CD4-positive, alpha-beta T cell treated with Interferon alpha-2 for 1 hour (primary cell): ENCODE measurements at places on chromosomes 5 and 9.

- no peak for DNase-seq
These were observed 164.4 kb upstream of the SLC12A2 start for GRCh38 chr5:127919006-127919796.

- DNase-seq = no peak
These were observed 1378.7 kb upstream of the C9orf72 start for GRCh38 chr9:28951945-28952344.

DNA sequence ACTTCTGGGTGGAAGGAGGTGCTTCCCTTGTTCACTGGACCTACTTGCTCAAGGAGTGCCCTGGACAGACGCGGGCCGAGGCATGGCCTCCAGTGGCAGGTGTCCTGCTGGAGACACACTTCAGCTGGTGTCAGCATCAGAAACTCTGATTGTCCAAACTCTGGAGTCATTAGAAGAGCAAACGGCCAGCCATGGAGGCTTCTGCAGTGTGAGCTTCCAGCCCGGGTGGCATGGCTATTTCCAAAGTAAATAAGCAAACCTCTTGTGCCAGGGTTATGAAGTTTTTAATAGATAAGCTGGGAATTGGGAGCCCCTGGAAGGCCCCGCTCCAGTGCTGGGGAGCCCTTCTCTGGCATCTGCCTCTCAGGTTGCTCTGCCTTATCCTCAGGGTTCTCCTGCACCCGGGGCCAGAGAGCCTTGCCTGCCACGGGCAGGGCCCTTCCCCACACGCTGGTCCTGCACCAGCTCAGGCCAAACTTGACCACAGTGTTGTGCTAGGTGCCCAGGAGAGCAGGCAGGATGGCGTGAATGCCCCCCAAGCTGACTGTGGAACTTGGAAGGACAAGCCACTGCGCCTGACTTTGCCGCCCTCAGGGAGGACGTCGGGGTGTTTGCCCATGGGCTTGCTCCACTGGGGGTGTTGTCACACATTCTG, 285.6 kb downstream of the GADD45G start:
- DNase-seq = no peak

DNA sequence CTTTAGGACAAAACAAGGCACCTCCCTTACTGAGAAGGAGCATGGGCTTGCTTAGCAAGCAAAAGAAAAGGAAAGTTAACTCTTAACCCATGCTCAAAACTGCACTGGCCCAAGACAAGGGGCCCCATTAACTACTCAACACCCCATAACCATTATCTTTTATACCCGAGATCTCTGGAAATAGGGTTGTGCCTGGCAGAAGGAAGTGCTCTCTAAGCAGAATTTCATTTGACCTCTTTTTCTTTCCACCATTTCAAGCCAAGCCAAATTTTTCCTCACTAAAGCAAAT, 167.2 kb downstream of the RASEF start:
- no peak for DNase-seq

DNA sequence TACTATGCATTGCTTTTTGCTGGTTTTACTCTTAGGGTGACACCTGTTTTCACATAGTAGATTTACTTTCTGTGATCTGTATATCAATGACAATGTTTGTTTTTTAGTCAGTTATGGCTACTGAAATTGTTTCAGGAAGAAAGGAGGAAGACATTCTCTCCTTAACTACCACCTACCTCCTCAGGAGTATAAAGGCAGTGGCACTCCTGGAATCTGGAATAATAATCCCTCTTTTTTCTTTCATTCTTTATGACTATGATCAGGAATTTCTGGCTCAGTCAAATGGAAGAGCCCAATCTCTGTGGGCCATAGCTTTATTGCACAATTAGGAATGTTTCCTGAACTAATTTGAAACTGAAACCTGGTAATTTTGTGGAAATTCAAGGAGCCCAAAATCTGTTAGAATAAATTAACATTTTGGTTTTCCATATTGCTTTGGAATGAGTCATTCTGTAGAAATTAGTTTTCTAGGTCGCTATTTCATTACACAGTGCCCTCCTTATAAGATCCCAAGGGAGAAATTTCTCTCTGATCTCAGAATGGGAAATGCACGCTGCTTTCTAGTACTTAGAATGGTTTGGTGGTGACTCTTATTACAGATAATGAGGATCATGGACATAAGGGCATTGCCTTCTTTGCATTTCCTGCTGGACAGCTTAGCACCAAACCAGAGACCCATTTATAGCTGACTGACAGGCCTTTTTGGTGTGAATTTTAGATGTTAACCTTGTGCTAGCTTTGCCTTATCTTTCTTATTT, 95.3 kb upstream of the VLDLR start:
- no peak for DNase-seq

DNA sequence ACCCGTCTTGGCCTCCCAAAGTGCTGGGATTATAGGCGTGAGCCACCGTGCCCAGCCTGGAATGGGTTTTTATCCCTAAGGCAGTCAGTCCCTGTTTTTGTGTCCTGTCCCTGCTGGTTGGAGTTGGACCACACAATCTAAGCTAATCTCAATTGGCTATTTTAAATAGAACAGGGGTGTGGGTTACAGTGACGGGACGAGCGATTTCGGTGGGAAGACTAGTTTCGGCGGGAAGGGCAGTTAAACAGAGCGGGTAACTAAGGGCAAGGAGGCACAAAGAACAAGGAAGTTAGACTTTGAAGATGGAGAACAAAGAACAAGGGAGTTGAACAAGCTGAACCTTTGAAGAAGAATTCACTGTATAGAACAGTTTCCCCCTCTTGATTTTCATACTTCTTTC, 1.4 kb downstream of the GTF3C5 start:
- DNase-seq = no peak

DNA sequence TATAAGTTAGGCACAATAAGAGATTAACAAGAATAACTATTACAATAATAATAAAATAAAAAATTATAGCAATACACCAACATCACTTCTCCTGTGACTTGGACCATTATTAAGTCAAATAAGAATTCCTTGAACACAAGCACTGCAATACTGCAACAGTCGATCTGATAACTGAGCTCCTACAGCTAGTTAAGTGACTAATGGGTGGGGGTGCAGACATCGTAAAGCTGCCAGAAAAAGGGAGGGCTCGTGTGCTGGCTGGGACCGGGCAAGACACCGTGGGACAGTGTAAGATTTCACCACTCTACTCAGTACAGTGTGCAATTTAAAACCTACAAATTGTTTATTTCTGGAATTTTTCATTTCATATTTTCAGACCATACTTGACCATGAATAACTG, 78.8 kb downstream of the SNX24 start:
- DNase-seq = no peak
